Naive B cell (primary cell): ENCODE measurements at places on chromosomes 16 and 17.

DNA sequence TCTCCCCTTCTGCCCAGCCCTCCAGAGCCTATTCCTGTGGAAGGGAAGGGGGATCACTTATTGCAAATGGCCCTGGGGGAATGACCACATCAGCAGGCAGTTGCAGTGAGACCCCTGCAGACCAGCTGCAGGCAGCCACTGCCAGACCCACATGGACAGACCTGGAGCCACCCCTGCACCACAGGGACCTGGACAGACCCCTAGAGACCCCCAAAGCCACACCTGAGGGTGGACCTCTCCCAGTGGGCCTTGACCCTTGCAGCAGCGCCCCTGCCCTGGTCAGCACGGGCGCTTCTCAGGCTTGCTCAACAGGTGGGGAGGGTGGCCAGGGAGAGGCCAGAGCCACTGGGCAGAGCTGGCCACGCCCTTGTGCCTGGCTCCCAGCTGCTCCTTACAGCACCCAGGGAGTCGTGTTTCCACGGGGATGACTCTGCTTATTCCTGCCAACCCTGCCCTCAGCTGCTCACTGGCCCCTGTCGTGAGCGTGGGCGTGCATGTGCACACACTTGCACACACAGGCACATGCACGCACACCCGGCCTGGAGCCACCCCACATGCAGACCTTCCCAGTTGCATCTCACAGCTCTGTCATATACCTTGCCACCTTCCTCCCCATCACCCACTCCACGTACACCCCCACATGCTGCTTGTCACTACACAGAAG, 1.3 kb upstream of the SCN4A start:
- no peak for DNase-seq

- DNase-seq: no peak
These were observed 33.2 kb upstream of the ABCC11 start for GRCh38 chr16:48280546-48280945.

DNA sequence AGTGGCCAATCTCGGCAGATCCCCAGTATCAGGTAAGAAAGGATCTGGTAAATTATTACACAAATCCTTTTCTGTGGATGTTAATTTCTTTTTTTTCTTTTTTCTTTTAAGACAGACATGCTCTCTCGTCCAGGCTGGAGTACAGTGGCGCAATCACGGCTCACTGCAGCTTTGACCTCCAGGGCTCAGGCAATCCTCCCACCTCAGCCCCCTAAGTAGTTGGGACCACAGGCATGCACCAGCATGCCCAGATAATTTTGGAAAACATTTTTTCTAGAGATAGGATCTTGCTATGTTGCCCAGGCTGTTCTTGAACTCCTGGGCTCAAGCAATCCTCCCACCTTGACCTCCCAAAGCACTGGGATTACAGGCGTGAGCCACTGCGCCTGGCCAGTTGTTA, 54.0 kb downstream of the GAS7 start:
- DNase-seq: no peak

GRCh38 chr17:57352665-57353175, 96.4 kb downstream of the MSI2 start:
- no peak for DNase-seq

DNA sequence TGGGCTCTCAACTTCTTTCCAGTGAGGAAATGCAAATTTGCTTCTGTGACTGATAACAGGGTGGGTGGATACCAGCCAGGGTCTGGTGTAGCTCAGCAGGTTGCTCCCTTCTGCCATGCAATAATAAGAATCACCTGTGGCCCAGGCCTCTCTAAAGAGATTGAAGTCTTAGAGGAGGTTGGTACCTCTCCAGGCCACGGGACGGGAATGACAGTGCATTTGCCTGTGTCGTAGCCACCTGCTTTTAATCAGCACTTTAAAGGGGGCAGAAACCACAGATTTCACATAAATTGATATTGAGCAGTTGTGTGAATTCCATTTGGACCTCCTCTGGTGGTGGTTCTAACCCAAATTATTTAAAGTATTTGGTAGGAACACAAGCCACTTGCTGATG, 246.9 kb downstream of the PRKCA start:
- no peak for DNase-seq

DNA sequence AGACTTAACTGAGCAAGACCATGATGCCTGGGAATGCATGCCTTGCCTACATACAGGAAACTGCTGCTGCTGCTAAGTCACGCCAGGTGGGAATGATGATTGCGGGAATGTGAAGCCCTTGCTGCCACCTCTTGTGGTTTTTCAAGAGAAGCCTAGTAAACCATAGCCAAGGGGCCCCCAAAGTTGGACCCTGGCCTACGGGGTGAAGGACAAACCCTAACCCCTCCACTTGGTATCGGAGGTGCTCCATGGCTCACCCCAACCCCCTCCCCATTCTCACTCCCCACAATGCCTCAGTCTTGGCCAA, 233.9 kb downstream of the ZNF423 start:
- no peak for DNase-seq
